Right atrium auricular region (tissue), 2 donors: ENCODE measurements at places on chromosomes 11 and 22.

DNA sequence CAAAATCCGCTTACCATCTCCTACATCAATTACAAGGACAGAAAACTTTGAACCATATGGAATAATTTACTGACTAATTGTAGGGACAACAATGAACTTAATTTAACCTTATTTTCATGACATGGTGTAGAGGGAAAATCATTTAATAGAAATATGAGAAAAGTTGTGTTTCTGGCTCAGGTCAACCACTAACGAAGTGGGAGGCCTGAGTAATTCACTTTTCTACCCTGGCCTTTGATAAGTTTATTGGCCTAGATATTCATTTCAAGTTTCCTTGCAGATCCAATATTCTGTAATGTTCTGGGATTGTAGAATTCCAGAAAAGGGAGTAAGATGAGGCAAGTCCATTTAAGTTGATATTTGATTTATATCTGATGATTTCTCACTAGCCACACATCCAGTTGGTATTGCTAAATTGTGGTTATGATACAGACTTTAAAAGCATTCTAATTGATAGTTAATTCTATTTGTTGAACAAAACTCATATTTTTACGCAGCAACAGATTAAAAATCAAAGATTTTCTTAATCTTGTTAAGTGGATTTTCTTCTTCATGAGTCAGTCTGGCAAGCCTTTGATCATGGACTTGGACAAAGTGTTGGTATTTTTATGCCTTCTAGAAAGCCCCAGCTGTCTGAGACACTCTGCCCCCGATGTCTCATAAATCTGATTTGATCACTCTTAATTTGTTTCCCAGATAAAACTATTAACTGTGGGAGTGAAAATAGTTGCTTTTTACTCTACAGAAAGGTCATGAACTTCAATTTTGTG lies 336.5 kb downstream of the TMEM135 start:
- no peaks in the 10 kb centered on the region for H3K4me1 ChIP-seq
- no peaks in the 10 kb centered on the region for H3K36me3 ChIP-seq
- H3K4me3 ChIP-seq: no peak overlapping the region
- DNase-seq: no peak

DNA sequence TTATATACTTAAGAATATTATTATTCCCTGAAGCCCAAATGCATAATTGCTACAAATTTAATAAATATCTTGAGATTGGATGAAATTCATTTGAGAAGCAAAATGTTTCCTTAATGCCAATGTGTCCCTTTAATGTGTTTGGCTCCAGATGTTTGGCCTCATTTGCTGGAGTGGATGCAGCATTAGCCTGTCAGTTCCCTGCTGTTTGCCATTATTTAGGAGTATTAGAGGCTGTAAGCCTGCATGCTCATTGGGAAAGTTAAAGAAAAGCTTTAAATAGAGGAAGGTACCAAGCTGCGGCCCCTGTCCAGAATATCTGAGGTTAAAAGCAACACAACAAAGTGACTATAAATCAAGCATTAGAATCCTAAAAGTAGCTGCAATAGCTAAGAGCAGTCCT lies 54.8 kb upstream of the PITPNB start:
- no peak for DNase-seq
- no peak overlapping the region for H3K27ac ChIP-seq
- no peaks in the 10 kb centered on the region for H3K36me3 ChIP-seq

GRCh38 chr22:37163575-37164504 lies 14.1 kb upstream of the IL2RB start:
- no peak overlapping the region for H3K4me3 ChIP-seq
- no peaks in the 10 kb centered on the region for H3K4me1 ChIP-seq
- no peak for DNase-seq
- no peaks in the 10 kb centered on the region for H3K36me3 ChIP-seq
- no peaks in the 10 kb centered on the region for H3K27me3 ChIP-seq

- H3K27me3 ChIP-seq: no peaks in the 10 kb centered on the region
- no peak overlapping the region for H3K27ac ChIP-seq
- no peaks in the 10 kb centered on the region for H3K36me3 ChIP-seq
- no peak overlapping the region for H3K4me3 ChIP-seq
- no peaks in the 10 kb centered on the region for H3K4me1 ChIP-seq
Measured at GRCh38 chr11:128351168-128351567, 236.2 kb downstream of the ETS1 start.

GRCh38 chr11:46947399-46948077 lies 11.0 kb downstream of the CSTPP1 start:
- no peak overlapping the region for H3K4me3 ChIP-seq
- H3K27ac ChIP-seq: no peak overlapping the region
- H3K27me3 ChIP-seq: no peaks in the 10 kb centered on the region
- H3K36me3 ChIP-seq: no peaks in the 10 kb centered on the region
- H3K4me1 ChIP-seq: no peaks in the 10 kb centered on the region

DNA sequence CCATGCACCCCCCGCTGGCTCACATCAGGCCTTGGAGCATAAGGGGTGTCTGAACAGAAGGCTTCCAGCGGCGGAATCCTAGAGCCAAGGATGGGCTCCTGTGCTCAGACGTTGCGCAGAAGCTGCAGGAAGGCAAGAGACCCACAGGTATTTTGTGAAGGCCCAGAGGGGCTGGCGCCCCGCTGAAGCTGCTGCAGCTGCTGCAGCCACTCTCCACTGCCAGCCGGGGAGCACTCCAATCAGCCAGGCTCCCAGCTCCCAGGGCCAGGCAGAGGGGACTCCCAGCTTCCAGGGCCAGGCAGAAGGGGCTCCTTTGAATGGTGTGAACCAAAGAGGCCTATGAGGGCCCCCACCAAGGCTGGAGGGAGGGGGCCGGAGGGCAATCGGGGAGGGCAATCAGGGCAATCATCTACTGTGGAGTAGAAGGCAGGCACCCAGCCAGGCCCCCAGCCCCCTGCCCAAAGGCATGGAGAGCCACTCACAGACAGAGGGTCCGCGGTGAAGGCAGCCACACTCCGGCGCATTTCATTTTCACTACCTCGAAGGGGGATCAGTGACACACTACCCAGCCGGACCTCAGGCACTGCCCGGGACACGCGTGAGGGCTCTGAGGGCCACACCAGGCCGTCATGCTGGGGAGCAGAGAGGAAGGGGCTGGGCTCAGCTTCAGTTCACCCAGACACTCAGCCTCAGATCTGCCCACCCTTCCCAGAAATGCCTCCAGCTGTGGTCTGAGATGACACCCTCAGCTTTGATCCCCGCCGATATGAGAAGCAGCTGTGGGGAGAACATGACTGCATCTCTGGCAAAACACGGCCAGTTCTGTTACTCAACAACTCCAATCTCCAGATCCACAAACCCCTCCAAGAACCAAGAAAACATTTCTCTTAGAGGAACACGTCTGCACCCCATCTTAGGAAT lies 11.6 kb upstream of the PDE2A start:
- peaks cover 51% of the 10 kb centered on the region for H3K36me3 ChIP-seq
- DNase-seq: peak; percentile 69
- peaks cover 45% of the 10 kb centered on the region for H3K4me1 ChIP-seq
- no peaks in the 10 kb centered on the region for H3K27me3 ChIP-seq
- H3K27ac ChIP-seq: peak overlapping the region; percentile 50

DNA sequence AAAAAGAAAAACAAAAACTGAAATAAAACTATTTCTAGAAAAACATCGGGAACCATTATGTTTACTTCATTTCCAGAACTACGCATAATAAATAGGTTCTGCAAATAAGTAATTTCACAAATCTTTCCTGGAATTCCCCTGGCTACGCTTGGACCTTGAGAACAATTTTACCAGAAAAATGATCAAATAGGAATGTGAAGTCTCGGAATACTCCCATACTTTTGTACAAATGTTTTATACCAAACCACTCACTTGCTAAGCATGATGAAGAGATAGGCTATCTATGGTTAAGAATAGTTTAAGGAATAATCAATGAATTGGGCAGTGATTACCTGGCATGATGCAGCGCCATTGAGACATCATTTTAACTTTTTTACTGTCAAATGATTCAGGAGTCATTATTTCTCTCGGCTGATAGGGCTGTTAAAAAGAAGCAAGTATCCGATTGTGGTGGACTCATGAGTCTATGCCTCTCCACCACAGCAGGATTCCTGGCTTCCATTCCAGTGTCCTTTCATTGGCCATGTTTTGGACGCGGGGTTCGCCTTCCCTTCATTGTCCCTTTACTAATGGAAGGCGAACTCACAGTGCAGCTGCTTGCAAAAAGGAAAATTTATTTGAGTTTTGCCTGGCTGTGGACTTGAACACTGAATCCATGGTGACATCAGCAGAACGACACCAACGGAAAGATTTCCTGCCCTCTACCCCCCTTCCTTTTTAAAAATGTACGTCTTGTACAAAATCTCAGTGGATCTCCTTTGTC lies 39.9 kb upstream of the BLID start:
- peak overlapping the region; percentile 75 for H3K27ac ChIP-seq
- H3K27me3 ChIP-seq: no peaks in the 10 kb centered on the region
- peaks cover 9% of the 10 kb centered on the region for H3K4me1 ChIP-seq
- no peak overlapping the region for H3K4me3 ChIP-seq
